ENCODE measurements at places on chromosomes 5 and 9. TPM values are rescaled to one million over a fixed set of nuclear protein-coding genes. Genes with fewer than 3 reads are reported as not detected.
A peak's percentile ranks its signal among the peaks of the same experiment; 100 is the strongest.

DNA sequence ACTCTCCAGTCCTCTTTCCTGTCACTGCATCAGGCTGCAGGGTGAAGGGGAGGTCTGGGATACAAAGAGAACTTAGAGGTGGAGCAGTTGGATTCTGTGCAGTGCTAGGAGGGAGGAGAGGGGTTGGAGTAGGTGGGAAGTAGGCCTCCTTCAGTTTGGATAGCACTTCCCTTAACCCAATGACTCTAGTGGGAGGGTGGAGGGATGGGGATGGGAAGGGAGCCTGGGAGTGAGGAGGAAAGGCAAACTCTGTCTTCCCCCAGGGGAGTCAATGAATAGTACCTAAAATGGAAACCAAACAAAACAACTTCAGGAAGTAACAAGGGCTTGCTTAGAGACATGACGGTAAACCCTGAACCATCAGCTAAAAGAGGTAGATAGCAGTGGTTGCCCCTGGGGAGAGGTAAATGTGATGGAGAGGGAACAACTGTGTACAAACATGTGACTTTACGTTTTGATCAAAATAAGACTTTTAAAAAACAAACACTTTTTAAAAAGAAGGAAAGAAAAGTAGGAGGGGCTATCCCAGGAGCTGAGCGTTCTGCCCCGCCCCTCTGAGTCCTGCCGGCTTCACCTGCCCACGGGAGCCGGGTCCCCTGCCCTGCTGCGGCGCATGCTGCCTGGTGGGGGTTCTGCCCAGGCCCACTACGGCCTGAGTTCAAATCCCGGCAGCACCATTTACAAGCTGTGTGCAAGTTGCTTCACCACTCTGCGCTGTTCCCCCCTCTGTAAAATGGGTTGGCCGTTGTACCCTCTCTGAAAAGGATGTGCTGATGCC lies 30.9 kb downstream of the GSN start:
- H3K4me1 ChIP-seq, result peaks cover 15% of the 10 kb centered on the region
- H3K36me3 ChIP-seq, result no peaks in the 10 kb centered on the region
- H3K27ac ChIP-seq, result no peak overlapping the region
- peaks cover 13% of the 10 kb centered on the region for H3K27me3 ChIP-seq
- peak overlapping the region; percentile 57 for H3K4me3 ChIP-seq

Gene C9orf153
- 0.31 TPM for total RNA-seq

Gene TMEM203
- 23.2 TPM for total RNA-seq

GRCh38 chr5:119570910-119571309 lies 58.4 kb upstream of the FAM170A start:
- no peak for DNase-seq
- no peaks in the 10 kb centered on the region for H3K36me3 ChIP-seq
- no peaks in the 10 kb centered on the region for H3K4me1 ChIP-seq
- no peak overlapping the region for H3K4me3 ChIP-seq

- H3K27ac ChIP-seq, result no peak overlapping the region
- peaks cover 4% of the 10 kb centered on the region for H3K4me1 ChIP-seq
- H3K27me3 ChIP-seq, result no peaks in the 10 kb centered on the region
Measured at GRCh38 chr5:122702524-122702875, 72.4 kb upstream of the SNX2 start.

DNA sequence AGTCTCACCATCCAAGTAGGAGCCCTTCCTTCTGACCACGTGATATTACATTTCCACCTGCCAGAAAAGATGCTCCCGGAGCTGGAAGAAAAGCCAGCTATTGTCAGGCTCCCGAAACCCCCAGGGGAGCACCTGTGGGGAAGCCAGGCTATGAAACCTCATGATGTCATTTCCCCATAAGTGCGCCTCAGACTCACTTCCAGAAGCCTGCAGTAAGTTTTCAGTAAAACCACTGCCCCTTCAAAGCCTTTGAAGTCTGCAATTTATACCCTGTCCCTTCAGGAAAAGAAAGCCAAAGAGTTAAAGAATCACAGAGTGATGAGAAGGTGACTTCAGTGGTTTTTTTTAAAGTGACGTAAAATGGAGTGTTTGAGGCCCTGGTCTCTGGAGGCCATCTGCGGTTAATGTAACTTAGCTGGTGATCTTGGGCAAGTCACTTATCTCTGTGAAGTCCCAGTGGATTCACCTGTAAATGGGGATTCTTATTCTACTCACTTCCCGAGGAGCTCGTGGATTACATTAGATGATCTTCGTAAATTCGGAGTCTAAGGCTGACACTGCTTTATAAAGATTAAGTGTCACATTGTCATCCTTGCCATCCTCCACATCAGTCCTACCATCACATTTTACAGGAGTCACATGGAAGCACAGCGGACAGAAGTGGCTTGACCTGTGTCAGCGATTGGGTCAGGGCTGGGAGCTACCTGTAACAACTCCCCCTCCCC lies 2.6 kb upstream of the SEMA6A start:
- peaks cover 24% of the 10 kb centered on the region for H3K4me1 ChIP-seq
- no peak overlapping the region for H3K27ac ChIP-seq
- no peak overlapping the region for H3K4me3 ChIP-seq
- H3K27me3 ChIP-seq, result peaks cover 74% of the 10 kb centered on the region
- H3K36me3 ChIP-seq, result no peaks in the 10 kb centered on the region
- DNase-seq, result peak; percentile 48

Gene SIT1
- total RNA-seq, result 45.4 TPM
